ENCODE measurements at places on chromosomes 11 and 22.
A peak's percentile ranks its signal among the peaks of the same experiment; 100 is the strongest.

GRCh38 chr11:104320097-104320496, 156.2 kb upstream of the PDGFD start:
- no peak for DNase-seq
- no peaks in the 10 kb centered on the region for H3K4me1 ChIP-seq
- H3K27ac ChIP-seq: no peak overlapping the region
- H3K27me3 ChIP-seq: no peaks in the 10 kb centered on the region
- no peak overlapping the region for H3K4me3 ChIP-seq

DNA sequence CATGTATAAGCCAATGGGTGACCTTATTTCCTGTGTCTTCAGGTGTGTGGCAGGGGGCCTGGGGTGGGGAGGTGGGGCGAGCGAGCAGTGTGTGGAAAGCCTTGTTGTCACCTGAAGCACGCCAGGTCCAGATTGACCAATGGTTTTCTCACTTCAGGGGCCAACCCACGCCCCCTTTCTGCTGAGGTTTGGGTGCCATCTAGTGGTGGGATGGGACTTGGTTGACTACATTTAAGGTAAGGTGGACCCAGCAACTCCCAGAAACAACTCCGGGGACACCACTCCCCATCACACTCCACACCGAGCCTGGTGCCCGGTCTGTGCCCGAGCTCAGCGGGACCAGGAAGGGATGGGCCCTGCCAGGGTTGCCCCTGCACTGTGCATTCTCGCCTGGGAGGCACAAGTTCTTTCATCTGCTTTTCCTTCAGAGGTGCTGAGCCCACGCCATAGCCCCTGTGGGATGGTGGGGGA, 40.0 kb downstream of the TPCN2 start:
- H3K4me1 ChIP-seq: no peaks in the 10 kb centered on the region
- no peak overlapping the region for H3K27ac ChIP-seq
- H3K36me3 ChIP-seq: peaks cover 31% of the 10 kb centered on the region
- H3K27me3 ChIP-seq: no peaks in the 10 kb centered on the region
- peak; percentile 76 for DNase-seq

DNA sequence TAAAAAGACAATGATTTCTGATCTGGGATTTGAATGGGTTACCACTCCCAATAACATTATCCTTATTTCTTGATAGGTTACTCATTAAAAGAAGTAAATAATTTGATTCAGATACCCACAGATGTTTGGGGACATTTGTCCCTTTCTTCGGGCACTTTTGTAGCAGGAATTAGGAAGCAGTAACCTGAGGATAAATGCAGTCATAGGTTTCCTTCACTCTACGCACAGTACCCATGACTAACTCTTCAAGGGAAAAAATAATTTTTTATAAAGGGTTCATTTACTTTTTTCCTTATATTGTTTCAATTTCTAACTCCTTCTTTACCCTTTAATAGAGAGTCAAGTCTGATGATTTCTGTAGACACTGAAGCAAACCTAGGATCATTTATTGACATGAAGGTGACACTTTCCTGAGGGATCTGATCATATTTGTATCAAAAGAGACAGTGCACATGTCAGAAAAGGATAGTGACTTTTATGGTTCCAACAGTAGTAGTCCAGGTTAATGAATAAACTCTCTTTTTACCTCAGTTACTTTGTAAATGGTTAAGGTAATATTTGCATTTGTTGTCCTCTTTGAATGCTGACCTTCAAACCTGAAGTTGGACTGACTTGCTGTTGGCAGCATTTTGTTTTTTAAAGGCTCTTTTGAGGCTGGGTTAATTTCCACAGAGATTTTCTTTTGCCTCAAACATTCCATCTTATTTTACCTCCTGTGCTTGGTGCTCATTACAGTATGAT, 1072.0 kb downstream of the LRRC4C start:
- no peaks in the 10 kb centered on the region for H3K36me3 ChIP-seq
- no peaks in the 10 kb centered on the region for H3K4me1 ChIP-seq
- DNase-seq: no peak
- no peak overlapping the region for H3K4me3 ChIP-seq

GRCh38 chr11:9626496-9627394, 37.1 kb upstream of the SWAP70 start:
- H3K4me1 ChIP-seq: peaks cover 2% of the 10 kb centered on the region
- H3K27me3 ChIP-seq: no peaks in the 10 kb centered on the region
- H3K36me3 ChIP-seq: no peaks in the 10 kb centered on the region
- H3K4me3 ChIP-seq: no peak overlapping the region
- no peak for DNase-seq

DNA sequence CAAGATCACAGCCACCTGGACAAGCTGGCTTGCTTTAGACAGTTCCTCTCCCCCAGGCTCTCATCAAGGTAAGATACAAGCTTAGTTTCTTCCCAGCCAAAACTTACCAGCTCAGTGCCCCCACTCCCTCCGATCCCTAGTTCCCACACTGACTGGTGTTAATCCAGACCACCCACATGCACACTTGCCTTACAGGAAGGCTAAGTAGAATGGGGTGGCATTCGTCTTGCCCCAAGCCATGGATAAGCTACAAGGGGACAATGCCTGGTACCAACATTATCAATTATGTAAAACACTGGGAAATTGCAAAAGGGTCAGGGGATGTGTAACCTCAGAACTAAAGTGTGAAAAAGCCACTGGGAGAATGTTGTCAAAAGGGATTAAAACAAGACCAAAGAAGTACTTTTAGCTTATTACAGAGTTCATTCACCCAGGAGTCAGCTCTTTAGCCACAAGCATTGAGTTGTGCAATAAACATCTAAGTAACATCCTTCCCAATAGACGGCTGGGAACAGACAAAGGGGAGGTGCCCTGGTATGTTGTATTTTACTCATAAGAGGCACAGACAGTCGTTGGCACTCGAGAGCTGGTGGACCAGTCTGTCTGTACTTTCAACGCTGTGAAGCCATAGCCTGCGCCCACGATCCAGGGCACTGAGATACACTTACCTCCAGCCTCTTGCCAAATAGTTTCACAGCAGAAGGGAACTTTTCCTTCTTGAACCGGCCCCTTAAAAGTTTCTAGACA, 1.1 kb downstream of the DHCR7 start:
- H3K27me3 ChIP-seq: no peaks in the 10 kb centered on the region
- H3K36me3 ChIP-seq: peaks cover 30% of the 10 kb centered on the region
- DNase-seq: no peak
- peak overlapping the region; percentile 87 for H3K27ac ChIP-seq

GRCh38 chr22:40018051-40018450, 23.3 kb downstream of the FAM83F start:
- no peaks in the 10 kb centered on the region for H3K36me3 ChIP-seq
- H3K27ac ChIP-seq: no peak overlapping the region
- DNase-seq: no peak
- H3K4me3 ChIP-seq: no peak overlapping the region

DNA sequence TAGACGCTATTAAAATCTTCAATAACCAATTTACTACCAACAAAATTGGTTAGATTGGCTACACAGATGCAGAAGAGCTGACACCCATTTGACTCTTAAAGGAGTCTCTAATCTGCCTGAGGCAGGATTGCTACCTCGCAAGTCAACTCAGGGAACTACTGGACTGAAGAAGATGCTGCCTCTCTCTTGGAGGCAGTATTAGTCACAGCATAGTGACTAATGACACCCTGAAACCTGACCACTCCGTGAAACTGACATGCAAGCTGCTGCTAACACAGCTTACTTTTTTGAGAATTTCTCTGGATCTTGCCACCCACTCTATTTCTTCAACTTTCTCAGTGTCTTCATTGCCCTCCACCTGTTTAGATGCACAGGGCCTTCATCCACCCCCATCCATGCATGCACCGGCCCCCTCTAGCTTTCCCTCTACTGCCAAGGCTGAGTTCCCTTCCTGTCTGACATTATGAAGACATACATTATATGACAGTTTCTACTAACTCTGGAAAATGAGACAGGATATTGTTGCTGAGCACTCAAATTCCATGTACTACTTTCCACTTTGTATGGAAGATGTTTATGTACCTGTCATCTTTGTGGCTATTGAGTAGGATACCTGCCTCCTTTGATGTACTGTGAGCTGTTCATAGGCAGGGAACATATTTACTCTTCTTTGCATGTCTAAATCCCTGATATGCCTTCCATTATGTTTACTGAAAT, 183.2 kb downstream of the MSANTD4 start:
- H3K4me1 ChIP-seq: no peaks in the 10 kb centered on the region
- H3K27me3 ChIP-seq: no peaks in the 10 kb centered on the region
- H3K4me3 ChIP-seq: no peak overlapping the region
- H3K36me3 ChIP-seq: no peaks in the 10 kb centered on the region
- DNase-seq: no peak

All from upper lobe of left lung (tissue), 6 donors.